Activated CD8-positive, alpha-beta memory T cell treated with anti-CD3 and anti-CD28 coated beads for 1 hour (primary cell): ENCODE measurements at places on chromosomes 2 and 18.

DNA sequence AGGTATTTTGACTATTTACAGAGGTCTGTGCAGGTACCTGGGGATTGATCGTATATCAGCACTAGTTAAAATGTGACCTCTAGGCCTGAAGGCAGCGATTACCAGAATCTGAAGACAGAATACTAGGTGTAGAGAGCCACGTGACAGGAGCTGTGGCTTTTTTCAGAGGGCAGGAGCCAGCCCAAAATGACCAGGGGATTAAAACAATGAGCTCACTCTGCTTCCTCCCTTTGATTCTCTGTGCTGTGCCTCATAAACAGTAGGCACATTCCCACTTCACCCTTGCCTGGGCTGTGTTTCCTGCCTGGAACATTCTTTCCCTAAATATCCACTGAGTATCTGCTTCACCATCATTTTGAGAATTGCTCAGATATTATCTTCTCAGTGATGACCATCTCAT lies 15.2 kb downstream of the ITGAV start:
- no peak for DNase-seq

DNA sequence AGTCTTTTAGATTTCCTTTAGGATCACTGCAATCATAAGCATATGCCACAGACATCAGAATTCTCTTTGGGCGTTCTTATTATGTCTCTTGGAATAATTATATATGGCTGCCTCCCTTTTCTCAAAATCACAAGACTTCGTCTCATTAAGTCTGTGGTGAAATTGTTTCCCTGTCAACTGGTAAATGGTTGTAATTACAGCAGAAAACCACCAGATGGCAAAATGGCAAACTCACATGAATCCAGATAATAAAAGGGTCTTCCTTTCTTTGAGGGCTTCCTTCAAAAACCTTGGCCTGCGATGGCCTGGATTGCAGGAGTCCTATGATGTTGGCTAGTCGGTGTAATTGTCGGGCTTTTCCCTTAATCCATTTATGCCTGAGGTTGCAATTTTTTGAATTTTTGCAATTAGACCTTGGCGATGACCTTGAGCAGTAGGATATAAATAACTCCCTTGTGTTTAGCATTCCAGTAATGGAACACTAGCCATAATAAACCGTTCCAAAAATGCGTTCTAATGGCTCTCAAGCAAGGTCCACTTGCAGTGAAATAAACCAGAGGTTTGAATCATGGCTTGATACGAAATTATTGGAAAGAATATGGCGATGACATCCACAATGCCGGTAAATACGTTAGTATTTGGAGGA lies 656.4 kb downstream of the MBD2 start:
- no peak for DNase-seq

GRCh38 chr2:34731292-34731691 lies 1132.2 kb upstream of the FAM98A start:
- no peak for DNase-seq

DNA sequence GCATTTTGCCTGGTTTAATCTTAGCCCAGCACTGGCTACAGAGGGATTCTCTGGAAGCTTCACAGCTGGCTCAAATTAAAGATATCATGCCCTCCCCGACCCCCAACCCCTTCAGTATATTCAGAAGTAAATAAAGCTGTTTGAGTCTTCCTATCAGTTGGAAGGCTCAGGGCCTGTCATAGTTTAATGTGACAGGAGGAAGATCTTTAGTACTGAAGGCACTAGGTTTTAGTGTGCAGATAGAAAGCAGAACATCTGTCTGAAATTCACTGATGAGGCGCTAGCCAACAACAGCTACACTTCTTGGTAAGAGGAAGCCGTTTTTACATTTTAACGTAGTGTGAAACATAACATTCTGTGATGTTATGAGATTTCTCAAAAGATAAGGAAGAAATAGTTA lies 969.1 kb upstream of the CDH2 start:
- DNase-seq: no peak

DNA sequence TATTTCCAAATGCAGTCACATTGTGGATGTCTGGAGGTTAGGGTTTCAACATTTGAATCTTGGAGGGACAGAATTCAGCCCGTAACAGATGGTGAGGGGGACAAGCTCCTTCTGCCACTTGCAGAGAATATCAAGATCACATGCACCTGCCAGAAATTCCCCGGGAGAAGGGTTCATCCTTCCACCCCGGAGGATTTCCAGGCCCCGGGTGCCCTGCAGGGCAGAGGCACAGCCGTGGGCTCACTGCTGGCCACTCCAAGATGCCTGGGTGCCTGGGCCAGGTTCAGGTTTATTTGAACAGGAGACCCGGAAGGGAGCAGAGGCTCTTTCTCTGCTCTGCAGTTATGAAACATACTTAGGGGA lies 38.2 kb upstream of the MGAT4A start:
- no peak for DNase-seq

GRCh38 chr2:215880970-215881369 lies 132.4 kb downstream of the MREG start:
- no peak for DNase-seq

DNA sequence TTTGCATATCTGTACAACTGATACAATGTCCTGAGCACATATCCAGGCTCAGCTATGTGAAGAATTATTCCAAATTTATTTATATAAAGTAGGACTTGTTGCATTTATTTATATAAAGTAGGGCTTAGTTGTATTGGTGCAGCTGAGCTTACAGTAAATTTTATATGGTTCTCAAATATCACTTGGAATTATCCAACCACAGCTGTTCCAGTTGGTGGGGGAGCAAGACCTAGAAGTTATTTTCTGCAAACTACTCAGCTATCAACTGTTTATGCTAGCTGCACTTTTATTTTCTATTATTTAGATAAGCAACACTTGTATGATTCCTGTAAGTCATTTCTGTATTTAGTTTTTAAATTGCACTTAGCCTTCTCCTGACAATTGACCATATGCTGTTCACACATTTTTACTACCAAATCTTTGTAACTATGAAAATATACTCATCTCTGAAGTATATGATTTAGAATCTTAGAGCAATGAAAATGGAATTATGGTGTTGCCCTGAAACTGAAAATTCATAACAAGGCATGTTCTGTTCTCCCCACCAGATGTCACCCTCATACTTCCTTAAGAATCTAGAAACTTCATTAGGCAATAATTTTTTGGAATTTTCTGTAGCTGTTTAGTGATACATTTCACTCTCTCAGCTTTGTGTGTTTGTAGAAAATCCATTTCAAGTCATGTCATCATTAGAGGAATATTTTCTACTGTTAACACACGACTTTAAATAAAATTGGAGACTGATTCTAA lies 157.0 kb upstream of the CBLN2 start:
- DNase-seq: no peak

DNA sequence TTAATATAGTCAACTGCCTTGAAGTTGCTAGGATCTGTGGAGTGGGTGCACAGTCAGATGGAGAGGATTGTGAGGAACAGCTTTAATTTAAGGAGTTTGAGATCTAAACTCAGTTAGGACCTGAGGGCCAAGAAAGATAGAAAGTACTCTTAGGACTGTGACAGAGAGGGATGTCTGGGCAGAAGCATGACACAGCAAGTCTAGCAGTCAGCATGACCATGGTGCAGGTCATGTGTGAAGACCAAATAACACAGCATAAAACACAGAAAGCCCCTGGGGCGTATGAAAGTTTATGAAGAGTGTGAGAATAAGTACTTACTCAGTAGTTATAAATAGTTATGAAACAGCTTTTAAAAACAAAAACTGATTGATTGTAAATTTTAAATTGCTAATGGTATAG lies 107.2 kb downstream of the GALNT1 start:
- no peak for DNase-seq

DNA sequence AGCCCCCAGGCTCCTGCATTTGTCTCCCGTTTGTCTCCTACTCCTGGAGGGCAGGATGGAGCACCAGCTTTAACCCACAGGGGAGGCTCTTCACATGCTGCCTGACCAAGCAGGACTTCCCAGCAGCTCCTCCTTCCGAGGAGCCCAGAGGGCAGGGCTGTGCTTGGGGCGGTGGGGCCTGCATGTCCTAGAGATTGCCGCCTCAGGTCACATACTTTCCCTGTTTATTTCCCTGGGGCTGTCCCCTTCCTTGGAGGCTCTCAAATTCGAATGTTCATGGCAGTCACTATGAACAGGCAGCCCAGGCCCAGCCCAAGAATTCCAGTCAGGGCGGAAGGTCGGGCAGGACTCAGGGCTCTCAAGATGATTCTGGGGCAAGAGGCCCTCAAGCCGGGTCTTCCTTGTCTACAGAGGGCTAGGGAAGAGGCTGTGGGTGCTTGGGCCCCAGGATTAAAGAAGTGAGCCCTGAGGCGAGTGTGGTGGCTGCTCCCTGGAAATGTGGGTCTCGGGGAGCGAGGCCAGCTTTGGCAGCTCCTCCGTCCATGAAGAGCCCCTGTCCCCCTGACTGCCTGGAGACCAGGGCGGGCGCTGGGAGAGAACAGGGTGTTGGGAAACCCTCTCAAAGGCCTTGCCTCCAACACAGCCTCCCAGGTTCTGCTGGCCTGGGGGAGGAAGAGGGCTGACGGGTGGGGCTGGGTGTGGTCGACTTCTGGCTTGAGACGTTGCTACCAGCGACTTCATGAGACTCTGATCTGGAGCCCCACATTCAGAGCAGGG lies 48.9 kb upstream of the HPCAL1 start:
- no peak for DNase-seq

DNA sequence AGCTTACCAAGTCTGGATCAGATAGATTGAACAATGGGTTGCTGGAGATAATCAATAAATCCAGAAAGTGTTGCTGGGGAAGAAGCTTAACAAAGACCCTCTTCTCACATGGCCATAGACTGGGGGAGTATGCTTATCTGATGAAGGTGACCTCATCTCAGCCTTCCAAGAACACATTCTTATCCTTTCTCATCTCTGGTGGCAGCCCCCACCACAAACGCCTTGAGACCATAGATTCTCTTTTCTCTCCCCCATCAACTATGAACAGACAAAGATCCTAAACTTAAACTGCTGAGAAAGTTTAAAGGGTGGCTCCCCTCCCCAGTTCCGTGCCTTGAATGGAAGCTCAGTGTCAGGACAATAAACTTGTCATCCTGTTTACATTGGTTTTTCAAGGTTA lies 428.7 kb upstream of the TRIB2 start:
- no peak for DNase-seq
